Adrenal gland (tissue), 19 donors: ENCODE measurements at places on chromosomes 13 and 19.

DNA sequence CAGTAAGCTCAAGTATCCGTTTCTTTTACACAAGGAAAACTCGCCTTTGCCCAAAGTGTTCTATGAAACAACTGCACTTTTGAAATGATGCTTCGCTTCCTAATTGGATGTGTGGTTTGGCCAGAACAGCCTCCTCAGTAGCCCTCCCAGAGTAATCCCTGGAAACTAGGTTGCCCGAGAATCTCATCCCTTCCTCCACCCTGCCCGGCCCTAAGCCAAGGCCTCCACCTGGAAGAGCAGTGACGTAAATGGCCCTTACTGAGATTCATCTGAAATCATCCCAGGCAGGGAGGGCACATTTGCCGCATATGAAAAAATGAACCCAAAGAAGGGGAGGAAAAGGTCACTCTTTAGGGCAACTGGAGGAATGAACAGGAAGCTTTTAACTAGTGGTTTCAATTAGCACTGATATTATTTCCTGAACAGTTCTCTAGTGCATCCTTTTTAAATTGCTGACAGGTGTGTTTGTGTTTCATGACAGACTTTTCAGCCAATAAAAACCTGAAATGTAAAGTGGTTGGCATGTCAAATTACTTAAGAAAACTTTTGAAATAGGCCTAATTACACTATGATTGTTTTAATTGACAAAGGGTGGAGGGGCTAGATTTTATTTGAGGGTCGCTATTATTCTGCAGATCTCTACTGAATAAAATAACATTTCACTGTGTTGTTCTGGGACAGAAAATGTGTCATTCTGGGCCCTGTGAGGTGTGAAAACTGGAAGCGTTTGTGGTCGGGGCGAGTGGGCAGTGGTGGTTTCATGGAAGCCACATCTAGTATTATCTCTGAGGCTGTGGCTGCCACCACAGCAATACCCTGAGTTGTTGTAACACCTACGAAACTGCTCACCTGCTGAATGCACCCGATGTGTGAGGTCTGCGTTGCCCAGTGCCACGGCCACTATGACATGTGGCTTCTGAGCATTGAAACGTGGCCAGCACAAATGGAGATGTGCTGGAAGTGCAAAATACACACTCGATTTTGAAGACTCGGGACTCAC is 112.1 kb downstream of the ZIC5 start:
- H3K4me1 ChIP-seq = no peaks in the 10 kb centered on the region
- no peak overlapping the region for H3K27ac ChIP-seq
- H3K27me3 ChIP-seq = no peaks in the 10 kb centered on the region
- H3K4me3 ChIP-seq = no peak overlapping the region

DNA sequence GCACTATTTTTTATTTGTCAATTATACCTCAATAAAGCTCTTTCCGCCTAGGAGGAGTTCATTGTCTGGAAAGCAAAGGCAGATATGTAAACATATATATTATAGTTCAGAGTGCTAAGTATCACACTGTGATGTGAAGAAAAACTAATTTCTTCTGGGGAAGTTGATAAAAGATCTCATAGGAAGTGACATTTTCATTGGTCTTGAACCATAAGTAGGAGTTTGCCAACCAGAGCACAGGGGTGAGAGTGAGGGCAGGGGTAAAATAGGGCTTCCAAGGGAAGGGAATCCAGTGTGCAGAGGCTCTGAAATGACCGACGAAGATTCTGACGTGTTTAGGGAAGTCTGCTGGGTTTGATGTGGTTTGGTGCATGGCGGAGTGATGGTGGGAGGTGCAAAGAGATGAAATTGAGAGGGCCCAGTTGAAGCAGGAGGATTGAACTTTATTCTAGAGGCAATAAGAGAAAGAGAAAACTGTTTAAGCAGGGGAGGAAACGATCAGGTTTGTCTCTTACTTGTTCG is 780 bp upstream of the GTF2F2 start:
- peak overlapping the region; percentile 90 for H3K27ac ChIP-seq
- H3K4me3 ChIP-seq = peak overlapping the region; percentile 65
- H3K36me3 ChIP-seq = no peaks in the 10 kb centered on the region
- peaks cover 27% of the 10 kb centered on the region for H3K4me1 ChIP-seq

DNA sequence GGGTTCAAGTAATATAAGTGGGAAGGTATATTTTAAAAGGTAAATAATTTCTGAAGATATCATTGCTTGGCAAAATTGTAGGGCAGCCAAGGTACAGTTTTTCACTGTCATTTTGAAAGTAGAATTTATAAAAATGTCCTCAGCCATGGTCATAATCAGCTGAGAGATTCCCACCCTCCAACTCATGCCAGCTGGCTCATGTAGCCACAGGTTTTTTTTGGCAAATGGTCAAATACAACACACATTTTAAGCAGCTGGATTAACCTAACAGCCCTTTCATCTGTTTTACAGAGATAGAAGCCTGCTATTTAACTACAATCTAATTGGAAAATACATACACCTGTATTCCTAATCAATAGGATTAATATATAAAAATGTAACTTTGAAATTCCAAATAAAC is 619.2 kb upstream of the SGCG start:
- DNase-seq = no peak
- no peak overlapping the region for H3K27ac ChIP-seq
- H3K27me3 ChIP-seq = no peaks in the 10 kb centered on the region
- H3K4me3 ChIP-seq = no peak overlapping the region

DNA sequence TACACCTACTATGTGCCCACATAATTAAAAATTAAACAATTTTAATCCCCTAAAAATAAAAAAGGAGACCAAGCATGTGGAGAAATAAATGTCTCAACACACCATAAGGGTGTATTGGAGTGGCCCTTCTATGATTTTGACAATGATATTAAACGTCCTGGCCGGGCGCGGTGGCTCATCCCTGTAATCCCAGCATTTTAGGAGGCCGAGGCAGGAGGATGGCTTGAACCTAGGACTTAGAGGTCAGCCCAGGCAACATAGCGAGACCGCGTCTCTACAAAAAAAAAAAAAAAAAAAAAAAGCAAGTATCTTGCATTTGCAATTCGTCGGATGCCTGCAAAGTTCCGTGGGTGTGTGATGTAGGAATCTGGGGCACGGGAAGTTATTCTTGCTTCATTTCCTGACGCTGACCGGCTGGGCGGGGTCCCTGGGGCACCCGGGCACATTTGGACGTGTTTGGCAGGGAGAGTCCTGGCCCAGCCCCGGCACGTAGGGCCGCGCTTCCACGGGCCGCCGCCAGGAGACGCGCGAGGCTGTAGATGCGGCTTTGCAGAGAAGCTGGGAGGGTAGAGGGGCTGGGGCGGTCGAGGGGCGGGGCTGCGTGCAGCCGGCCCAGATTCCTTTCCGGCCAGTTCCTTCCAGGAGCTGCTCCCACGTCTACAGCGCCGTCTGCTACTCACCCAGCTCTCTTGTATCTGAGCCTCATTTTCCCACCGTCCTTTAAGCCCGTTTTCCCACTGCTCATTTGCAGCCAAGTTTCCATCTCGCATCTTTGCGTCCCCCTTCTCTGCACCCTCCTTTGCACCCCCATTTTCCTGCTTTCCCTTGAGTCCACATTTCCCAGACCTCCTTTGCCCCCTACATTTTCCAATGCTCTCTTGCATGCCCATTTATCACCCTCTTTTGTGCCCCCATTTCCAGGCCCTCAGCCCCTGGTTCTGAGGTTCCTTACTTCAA is 2.2 kb upstream of the TSPAN16 start:
- H3K4me3 ChIP-seq = peak overlapping the region; percentile 5
- no peaks in the 10 kb centered on the region for H3K4me1 ChIP-seq
- DNase-seq = peak; percentile 97
- no peak overlapping the region for H3K27ac ChIP-seq
- no peaks in the 10 kb centered on the region for H3K36me3 ChIP-seq

DNA sequence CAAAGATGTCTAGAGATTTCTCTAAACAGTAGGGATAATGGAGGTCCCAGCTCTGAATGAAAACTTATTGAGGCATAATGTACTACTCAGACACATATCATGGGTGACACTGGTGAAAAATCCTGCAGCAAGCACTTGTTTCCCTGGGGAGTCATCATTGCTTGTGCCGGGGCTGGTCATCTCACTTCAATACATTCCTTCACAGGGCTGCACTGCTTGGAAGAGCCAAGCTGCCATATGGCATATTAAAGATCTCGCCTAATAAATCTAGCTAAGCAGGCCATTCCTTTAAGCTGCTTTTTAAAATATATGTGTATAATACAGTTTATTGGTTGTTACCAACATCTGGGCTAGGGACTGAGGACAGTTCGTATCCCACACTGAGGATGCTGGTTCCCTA is 332.2 kb upstream of the GPC6 start:
- no peaks in the 10 kb centered on the region for H3K27me3 ChIP-seq
- no peaks in the 10 kb centered on the region for H3K4me1 ChIP-seq
- no peak for DNase-seq
- no peak overlapping the region for H3K4me3 ChIP-seq

GRCh38 chr13:28983641-28984040 is 163.5 kb downstream of the MTUS2 start:
- H3K4me1 ChIP-seq = no peaks in the 10 kb centered on the region
- no peak for DNase-seq
- H3K27ac ChIP-seq = no peak overlapping the region
- H3K27me3 ChIP-seq = no peaks in the 10 kb centered on the region
- no peak overlapping the region for H3K4me3 ChIP-seq

- peaks cover 61% of the 10 kb centered on the region for H3K36me3 ChIP-seq
- DNase-seq = no peak
Measured at GRCh38 chr19:7986321-7987113, 18.9 kb downstream of the ELAVL1 start.

- no peaks in the 10 kb centered on the region for H3K4me1 ChIP-seq
- DNase-seq = no peak
- H3K36me3 ChIP-seq = no peaks in the 10 kb centered on the region
- H3K27ac ChIP-seq = no peak overlapping the region
- H3K4me3 ChIP-seq = no peak overlapping the region
- H3K27me3 ChIP-seq = no peaks in the 10 kb centered on the region
Measured at GRCh38 chr13:36764957-36765356, 54.1 kb upstream of the RFXAP start.

GRCh38 chr19:18044825-18045304 is 36.9 kb downstream of the ARRDC2 start:
- H3K27me3 ChIP-seq = no peaks in the 10 kb centered on the region
- H3K27ac ChIP-seq = peak overlapping the region; percentile 76
- peaks cover 4% of the 10 kb centered on the region for H3K4me1 ChIP-seq
- no peaks in the 10 kb centered on the region for H3K36me3 ChIP-seq
- H3K4me3 ChIP-seq = no peak overlapping the region

GRCh38 chr19:932648-933552 is 7.1 kb downstream of the ARID3A start:
- no peak overlapping the region for H3K4me3 ChIP-seq
- H3K27ac ChIP-seq = no peak overlapping the region
- H3K27me3 ChIP-seq = no peaks in the 10 kb centered on the region
- no peaks in the 10 kb centered on the region for H3K36me3 ChIP-seq

DNA sequence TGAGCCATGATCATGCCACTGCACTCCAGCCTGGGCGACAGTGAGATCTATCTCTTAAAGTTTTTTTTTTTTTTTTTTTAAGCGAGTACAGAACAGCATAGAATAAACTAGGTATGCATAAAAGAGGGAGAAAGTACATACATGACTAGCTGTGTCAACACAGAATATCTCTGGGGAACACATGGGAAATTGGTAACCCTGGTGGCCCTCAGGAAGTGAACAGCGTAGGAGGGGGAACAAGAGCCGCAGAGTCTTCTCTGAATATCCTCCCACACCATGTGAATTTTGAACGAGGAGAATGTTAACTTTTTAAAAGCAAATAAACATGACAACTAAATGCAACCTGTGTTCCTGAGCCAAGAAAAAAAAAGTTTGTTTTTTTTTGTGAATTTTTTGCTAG is 15.2 kb downstream of the PHLDB3 start:
- DNase-seq = no peak
- H3K4me3 ChIP-seq = no peak overlapping the region
- no peak overlapping the region for H3K27ac ChIP-seq
- H3K36me3 ChIP-seq = peaks cover 5% of the 10 kb centered on the region
- peaks cover 6% of the 10 kb centered on the region for H3K4me1 ChIP-seq
- H3K27me3 ChIP-seq = no peaks in the 10 kb centered on the region

DNA sequence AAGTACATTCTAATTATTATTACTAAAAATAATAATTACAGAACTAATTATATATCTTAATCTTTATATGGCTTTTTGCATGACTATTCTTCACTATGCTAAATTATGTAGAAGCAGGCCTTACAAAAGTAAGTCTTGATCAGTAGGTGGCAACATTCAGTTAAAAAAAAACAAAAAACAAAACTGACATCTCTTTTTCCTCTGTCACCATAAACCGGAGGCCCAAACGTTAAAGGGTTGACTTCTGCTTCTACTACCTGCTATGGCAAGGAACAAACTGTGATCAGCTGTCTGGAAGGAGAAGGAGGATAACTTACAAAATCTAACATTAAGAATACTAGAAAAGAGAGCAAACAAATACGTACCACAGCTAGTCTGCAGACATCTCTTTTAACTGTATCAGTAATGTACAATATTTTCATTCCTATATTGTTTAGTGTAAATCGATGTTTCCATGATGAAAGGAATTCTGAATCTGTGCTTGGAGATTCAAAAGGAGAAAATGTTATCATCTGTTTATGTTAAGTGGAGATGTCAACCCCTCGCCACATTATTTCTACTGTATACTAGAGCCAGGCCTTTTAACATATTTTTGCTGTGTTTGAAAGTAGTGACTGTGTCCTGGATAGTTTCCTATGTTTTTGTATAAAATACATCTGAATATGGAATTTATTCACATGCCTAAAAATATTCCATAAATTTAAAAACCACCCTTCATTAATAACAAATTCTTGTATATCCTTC is 1525.4 kb downstream of the SLITRK1 start:
- H3K4me3 ChIP-seq = no peak overlapping the region
- H3K36me3 ChIP-seq = no peaks in the 10 kb centered on the region
- H3K27ac ChIP-seq = no peak overlapping the region
- DNase-seq = no peak

- H3K4me3 ChIP-seq = no peak overlapping the region
- H3K27me3 ChIP-seq = no peaks in the 10 kb centered on the region
- no peaks in the 10 kb centered on the region for H3K36me3 ChIP-seq
- H3K27ac ChIP-seq = no peak overlapping the region
Measured at GRCh38 chr19:55109527-55110291, 7.7 kb downstream of the PPP1R12C start.

- H3K27me3 ChIP-seq = no peaks in the 10 kb centered on the region
- DNase-seq = no peak
- no peak overlapping the region for H3K4me3 ChIP-seq
Measured at GRCh38 chr13:57137585-57137984, 3.1 kb upstream of the PRR20A start.

DNA sequence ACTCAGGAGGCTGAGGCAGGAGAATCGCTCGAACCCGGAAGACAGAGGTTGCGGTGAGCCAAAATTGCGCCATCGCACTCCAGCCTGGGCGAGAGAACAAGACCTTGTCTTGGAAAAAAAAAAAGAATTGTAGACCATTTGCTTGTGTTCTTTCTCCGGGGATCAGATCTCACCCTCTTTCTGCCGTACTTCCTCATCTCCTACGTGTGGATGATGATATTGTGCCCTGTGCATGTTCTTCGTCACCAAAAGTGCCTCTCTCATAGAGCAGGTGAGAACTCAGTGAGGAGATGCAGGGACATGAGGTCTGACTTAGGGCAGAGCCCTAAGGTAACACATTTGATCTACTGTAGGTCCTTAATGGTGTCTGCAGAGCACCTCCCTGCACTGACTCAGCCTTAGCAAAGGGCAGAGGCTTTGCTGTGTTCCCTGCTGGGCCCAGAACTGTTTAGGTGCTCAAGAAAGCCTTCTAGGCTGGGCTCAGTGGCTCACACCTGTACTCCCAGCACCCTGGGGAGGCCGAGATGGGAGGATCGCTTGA is 1.3 kb downstream of the APOC2 start:
- no peak overlapping the region for H3K27ac ChIP-seq
- H3K4me1 ChIP-seq = peaks cover 9% of the 10 kb centered on the region
- H3K36me3 ChIP-seq = no peaks in the 10 kb centered on the region
- H3K4me3 ChIP-seq = no peak overlapping the region

- H3K27me3 ChIP-seq = no peaks in the 10 kb centered on the region
- no peak overlapping the region for H3K27ac ChIP-seq
- H3K36me3 ChIP-seq = no peaks in the 10 kb centered on the region
Measured at GRCh38 chr19:37087110-37087509, 8.9 kb downstream of the ZNF420 start.
